A673 (cell line): ENCODE measurements at places on chromosomes 1 and 21. TPM values are rescaled to one million over a fixed set of nuclear protein-coding genes. Genes with fewer than 3 reads are reported as not detected.

The HIVEP3 gene
- total RNA-seq: 3.1 and 3.6 TPM in 2 replicates

The CLCNKB gene
- total RNA-seq: 0.13 TPM in 1 of 2 replicates, not detected in the other

DNA sequence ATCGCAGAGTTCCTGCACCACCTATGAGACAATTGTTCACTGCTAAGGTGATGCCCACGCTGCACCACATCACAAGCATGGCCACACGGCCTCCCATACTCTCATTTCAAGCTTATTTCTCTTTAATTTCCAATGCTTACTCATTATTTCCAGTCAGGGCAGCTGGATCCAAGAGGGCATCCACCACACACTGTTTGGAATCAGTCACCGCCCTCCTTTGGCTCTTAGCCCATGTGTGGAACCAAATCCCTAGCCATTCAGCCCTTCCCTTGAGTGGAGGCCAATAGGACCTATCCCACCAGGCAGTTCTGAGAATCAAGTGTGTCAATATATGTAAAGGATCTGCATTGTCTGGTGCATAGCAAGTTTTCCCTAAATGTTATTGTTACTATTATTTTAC lies 26.3 kb upstream of the PALMD start:
- H3K4me3 ChIP-seq: no peak overlapping the region
- H3K4me1 ChIP-seq: no peaks in the 10 kb centered on the region
- no peak overlapping the region for H3K27ac ChIP-seq
- H3K36me3 ChIP-seq: no peaks in the 10 kb centered on the region
- DNase-seq: no peak

The SETDB1 gene
- 66.5 and 71.0 TPM in 2 replicates for total RNA-seq

- DNase-seq: peak; percentile 6
- no peaks in the 10 kb centered on the region for H3K27me3 ChIP-seq
- no peak overlapping the region for H3K27ac ChIP-seq
- no peaks in the 10 kb centered on the region for H3K36me3 ChIP-seq
Measured at GRCh38 chr1:239987103-239987745, 104.5 kb upstream of the FMN2 start.

DNA sequence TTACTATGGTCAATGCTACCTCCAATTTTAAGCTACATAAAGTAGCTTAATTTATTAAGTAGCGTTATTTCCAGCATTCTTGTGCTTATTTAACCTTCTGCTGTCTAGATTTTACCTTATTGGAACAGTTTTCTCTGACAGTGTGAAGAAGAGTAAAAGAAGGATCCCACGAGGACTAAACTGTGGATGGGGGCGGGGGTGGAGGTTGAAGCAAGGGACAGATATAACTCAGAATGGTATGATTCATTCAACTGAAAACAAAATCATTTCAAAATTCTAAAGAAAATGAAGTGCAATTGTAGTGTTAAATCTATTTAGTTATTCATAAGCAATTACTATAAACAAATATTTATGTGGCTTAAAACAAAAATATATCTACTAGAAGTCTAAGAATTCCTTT lies 11.5 kb upstream of the VAV3 start:
- H3K4me3 ChIP-seq: no peak overlapping the region
- no peak for DNase-seq
- no peak overlapping the region for H3K27ac ChIP-seq
- H3K36me3 ChIP-seq: no peaks in the 10 kb centered on the region
- H3K27me3 ChIP-seq: peaks cover 35% of the 10 kb centered on the region

DNA sequence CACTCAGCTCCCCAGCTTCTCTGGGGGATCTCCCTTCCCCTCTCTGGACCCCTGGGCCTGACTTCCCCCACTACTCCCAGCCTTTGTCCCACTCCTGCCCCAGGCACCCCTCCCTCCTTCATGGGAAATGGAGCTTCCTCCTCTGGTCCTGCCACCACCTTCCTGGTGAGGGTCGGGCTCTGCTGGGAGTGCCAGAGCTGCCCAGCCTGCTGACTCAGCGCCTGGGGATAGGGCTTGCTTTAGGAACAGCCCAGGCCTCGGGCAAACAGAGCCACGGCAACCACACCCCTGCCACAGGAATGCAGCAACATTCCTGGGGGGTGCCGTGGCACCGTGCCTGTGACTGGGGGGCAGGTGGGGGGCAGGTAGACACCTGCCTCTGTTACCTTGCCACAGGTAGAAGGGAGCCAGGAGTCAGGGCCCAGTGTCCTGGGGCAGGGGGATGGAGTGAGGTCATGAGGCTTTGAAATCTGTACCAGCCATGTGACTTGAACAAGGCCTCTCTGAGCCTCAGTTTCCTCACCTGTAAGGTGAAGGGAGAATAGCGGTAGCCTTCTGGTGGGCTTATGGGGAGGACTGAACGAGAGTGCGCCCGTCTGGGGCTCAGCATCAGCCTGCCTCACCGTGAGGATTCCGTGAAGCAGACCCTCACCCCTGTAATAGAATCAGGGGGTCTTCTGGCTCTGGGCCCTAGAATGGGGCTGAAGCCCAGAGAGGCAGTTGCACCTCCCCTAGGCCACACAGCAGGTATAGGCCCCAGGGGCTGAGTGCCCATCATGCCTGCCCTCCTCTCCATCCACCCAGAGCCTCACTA lies 17.8 kb upstream of the EPHA2 start:
- no peaks in the 10 kb centered on the region for H3K36me3 ChIP-seq
- H3K27ac ChIP-seq: no peak overlapping the region
- no peak for DNase-seq
- H3K27me3 ChIP-seq: no peaks in the 10 kb centered on the region

The DCST1 gene
- total RNA-seq: not detected in 2 replicates

DNA sequence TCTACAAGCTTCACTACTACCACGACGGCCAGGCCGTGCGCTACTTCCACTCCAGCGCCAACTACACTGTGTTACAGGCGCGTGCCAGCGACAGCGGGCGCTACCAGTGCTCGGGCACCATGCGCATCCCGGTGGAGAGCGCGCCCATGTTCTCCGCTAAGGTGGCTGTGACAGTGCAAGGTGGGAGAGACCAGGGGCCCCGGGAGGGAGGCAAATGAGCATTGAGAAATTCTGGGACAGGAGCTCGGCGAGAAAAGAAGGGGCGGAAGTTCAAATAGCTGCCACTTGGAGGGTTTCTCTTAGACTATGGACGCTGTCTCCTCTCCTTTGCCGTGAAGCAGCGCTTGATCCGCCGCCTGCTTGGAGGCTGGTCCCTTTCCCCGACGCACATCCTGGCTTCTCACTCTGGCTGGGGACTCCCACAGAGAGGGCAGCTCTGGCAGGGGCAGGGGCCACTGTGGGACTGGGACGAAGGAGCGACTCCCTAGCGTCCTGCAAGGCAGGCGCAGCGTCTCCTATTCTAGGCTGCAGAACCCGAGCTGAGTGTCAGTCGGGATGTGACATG lies 4.6 kb downstream of the FCRLB start:
- no peaks in the 10 kb centered on the region for H3K36me3 ChIP-seq
- peak overlapping the region; percentile 88 for H3K4me3 ChIP-seq
- peak overlapping the region; percentile 60 for H3K27ac ChIP-seq
- H3K27me3 ChIP-seq: no peaks in the 10 kb centered on the region
- no peaks in the 10 kb centered on the region for H3K4me1 ChIP-seq

The GBP1 gene
- 9.4 and 10.1 TPM in 2 replicates for total RNA-seq

The KLHDC7A gene
- not detected in 2 replicates for total RNA-seq

The IL23R gene
- total RNA-seq: not detected in 2 replicates

The GBP4 gene
- total RNA-seq: 0.79 and 1.7 TPM in 2 replicates

The CACNA1E gene
- total RNA-seq: not detected in 2 replicates

- peaks cover 74% of the 10 kb centered on the region for H3K36me3 ChIP-seq
- H3K27ac ChIP-seq: no peak overlapping the region
- H3K4me1 ChIP-seq: peaks cover 12% of the 10 kb centered on the region
- peak; percentile 33 for DNase-seq
- H3K27me3 ChIP-seq: no peaks in the 10 kb centered on the region
Measured at GRCh38 chr1:193143285-193143684, 21.5 kb downstream of the CDC73 start.

GRCh38 chr1:7919880-7920279 lies 20.8 kb downstream of the TNFRSF9 start:
- H3K36me3 ChIP-seq: no peaks in the 10 kb centered on the region
- no peak overlapping the region for H3K4me3 ChIP-seq
- H3K27ac ChIP-seq: no peak overlapping the region
- no peaks in the 10 kb centered on the region for H3K4me1 ChIP-seq

GRCh38 chr1:16975211-16975610 lies 5.2 kb downstream of the MFAP2 start:
- DNase-seq: no peak
- H3K27ac ChIP-seq: no peak overlapping the region
- no peaks in the 10 kb centered on the region for H3K27me3 ChIP-seq
- peaks cover 13% of the 10 kb centered on the region for H3K4me1 ChIP-seq
- no peak overlapping the region for H3K4me3 ChIP-seq
- H3K36me3 ChIP-seq: no peaks in the 10 kb centered on the region

- H3K4me1 ChIP-seq: peaks cover 33% of the 10 kb centered on the region
- H3K27ac ChIP-seq: no peak overlapping the region
- no peaks in the 10 kb centered on the region for H3K36me3 ChIP-seq
- DNase-seq: no peak
- H3K4me3 ChIP-seq: no peak overlapping the region
Measured at GRCh38 chr1:185821612-185822385, 87.6 kb downstream of the HMCN1 start.

The PRRX1 gene
- total RNA-seq: 4.5 and 5.6 TPM in 2 replicates

GRCh38 chr1:21865609-21865942 lies 53.5 kb downstream of the LDLRAD2 start:
- no peak overlapping the region for H3K4me3 ChIP-seq
- no peaks in the 10 kb centered on the region for H3K4me1 ChIP-seq
- no peaks in the 10 kb centered on the region for H3K27me3 ChIP-seq

GRCh38 chr1:47179988-47180563 lies 9.8 kb downstream of the PDZK1IP1 start:
- peaks cover 10% of the 10 kb centered on the region for H3K27me3 ChIP-seq
- peak overlapping the region; percentile 42 for H3K4me3 ChIP-seq
- H3K27ac ChIP-seq: no peak overlapping the region
- no peak for DNase-seq
- no peaks in the 10 kb centered on the region for H3K36me3 ChIP-seq

- no peak for DNase-seq
- H3K36me3 ChIP-seq: no peaks in the 10 kb centered on the region
- H3K4me1 ChIP-seq: no peaks in the 10 kb centered on the region
- no peak overlapping the region for H3K27ac ChIP-seq
- H3K27me3 ChIP-seq: peaks cover 75% of the 10 kb centered on the region
Measured at GRCh38 chr1:37033355-37034101, 787 bp downstream of the GRIK3 start.

DNA sequence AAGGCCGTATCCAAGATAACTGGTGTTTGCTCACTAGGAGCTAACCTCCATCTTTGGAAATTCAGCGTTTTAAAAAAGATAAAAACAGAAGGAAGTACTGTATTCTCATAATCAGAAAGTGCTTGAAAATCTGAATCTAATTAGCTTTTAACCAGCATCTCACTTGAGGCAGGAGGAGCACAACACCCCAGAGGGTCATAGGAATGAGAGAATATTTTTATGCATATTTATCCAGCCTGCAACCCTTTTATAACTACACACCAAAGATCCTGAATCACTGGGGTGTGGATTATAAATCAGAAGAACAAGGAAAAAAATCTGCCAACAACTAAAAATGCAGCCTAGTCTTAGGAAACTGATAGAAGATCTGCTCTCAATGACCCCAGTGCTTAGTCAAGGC lies 68.0 kb upstream of the PTCH2 start:
- H3K4me1 ChIP-seq: no peaks in the 10 kb centered on the region
- H3K4me3 ChIP-seq: no peak overlapping the region
- no peaks in the 10 kb centered on the region for H3K27me3 ChIP-seq
- no peak for DNase-seq

The AMY1C gene
- total RNA-seq: not detected in 2 replicates

DNA sequence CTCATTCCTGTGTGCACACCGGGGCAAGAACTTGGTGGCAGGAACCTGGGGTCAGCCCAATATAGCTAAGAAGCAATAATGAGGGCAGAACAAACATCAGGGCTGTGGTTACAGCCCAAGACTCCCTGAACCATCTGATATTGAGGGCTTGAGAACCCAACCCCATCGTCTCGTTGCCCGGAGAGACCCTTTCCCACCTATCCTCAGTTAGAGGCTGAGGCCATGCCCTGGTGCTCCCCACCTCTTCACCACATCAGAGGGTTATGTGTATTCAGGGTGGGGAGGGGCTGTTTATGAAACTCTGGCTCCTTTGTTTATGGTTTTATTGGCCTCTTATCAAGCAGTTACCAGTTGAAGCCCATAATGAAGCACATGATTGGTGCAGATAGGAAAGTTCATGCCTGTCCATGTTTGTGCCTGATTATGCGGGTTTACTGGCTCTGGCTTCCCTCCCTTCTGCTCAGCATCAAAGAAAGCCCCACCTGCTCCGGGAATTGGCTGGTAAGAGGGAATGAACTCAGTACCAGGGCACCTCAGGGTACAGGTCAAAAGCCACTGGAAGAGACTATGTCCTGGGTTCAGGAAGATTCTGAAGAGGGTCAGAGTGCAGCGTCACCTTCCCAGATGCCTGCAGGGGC lies 14.5 kb downstream of the NUAK2 start:
- H3K4me1 ChIP-seq: peaks cover 3% of the 10 kb centered on the region
- no peak for DNase-seq
- H3K27ac ChIP-seq: no peak overlapping the region
- no peaks in the 10 kb centered on the region for H3K27me3 ChIP-seq
- H3K4me3 ChIP-seq: no peak overlapping the region

The OR2T29 gene
- not detected in 2 replicates for total RNA-seq

The FCRL6 gene
- total RNA-seq: 0.15 TPM in 1 of 2 replicates, not detected in the other

The A3GALT2 gene
- 0.39 TPM in 1 of 2 replicates, not detected in the other for total RNA-seq

- H3K36me3 ChIP-seq: peaks cover 19% of the 10 kb centered on the region
- H3K4me1 ChIP-seq: peaks cover 45% of the 10 kb centered on the region
- no peaks in the 10 kb centered on the region for H3K27me3 ChIP-seq
- H3K27ac ChIP-seq: peak overlapping the region; percentile 98
Measured at GRCh38 chr1:50975436-50975835, 5.4 kb downstream of the CDKN2C start.

DNA sequence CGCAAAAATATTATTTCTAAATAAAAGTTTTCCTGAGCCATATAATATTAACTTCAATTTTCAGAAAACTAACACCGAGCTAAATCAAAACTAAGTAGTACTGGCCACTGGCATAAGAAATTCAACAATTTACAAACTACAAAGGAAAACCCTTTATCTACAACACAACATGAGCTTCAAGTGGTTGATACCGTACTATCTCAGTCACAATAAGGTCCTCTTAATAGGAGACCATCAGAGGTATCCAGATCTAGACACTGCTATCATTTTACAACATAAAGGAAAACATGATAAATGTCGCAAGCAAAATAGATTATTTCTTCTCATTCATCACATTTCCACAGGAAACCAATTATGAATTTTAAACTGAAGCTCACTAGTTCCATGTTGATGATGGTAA lies 39.5 kb downstream of the GATAD2B start:
- no peaks in the 10 kb centered on the region for H3K27me3 ChIP-seq
- no peak overlapping the region for H3K4me3 ChIP-seq
- peak overlapping the region; percentile 15 for H3K27ac ChIP-seq
- peaks cover 32% of the 10 kb centered on the region for H3K4me1 ChIP-seq

GRCh38 chr1:63911049-63911448 lies 137.2 kb downstream of the ROR1 start:
- H3K4me1 ChIP-seq: peaks cover 34% of the 10 kb centered on the region
- no peak overlapping the region for H3K4me3 ChIP-seq
- DNase-seq: no peak
- H3K27ac ChIP-seq: no peak overlapping the region
- H3K36me3 ChIP-seq: no peaks in the 10 kb centered on the region

GRCh38 chr1:157292302-157292701 lies 154.1 kb upstream of the ETV3 start:
- H3K4me3 ChIP-seq: no peak overlapping the region
- no peak overlapping the region for H3K27ac ChIP-seq
- no peak for DNase-seq

GRCh38 chr1:28815533-28816185 lies 3.7 kb downstream of the OPRD1 start:
- no peaks in the 10 kb centered on the region for H3K36me3 ChIP-seq
- no peak overlapping the region for H3K4me3 ChIP-seq
- H3K4me1 ChIP-seq: no peaks in the 10 kb centered on the region
- H3K27ac ChIP-seq: no peak overlapping the region

- no peak for DNase-seq
- no peaks in the 10 kb centered on the region for H3K27me3 ChIP-seq
- H3K4me1 ChIP-seq: no peaks in the 10 kb centered on the region
- no peak overlapping the region for H3K4me3 ChIP-seq
Measured at GRCh38 chr1:204797401-204797800, 73.3 kb upstream of the NFASC start.

The RSPO1 gene
- total RNA-seq: not detected in 2 replicates
